ENCODE measurements at places on chromosomes 1 and 21.

DNA sequence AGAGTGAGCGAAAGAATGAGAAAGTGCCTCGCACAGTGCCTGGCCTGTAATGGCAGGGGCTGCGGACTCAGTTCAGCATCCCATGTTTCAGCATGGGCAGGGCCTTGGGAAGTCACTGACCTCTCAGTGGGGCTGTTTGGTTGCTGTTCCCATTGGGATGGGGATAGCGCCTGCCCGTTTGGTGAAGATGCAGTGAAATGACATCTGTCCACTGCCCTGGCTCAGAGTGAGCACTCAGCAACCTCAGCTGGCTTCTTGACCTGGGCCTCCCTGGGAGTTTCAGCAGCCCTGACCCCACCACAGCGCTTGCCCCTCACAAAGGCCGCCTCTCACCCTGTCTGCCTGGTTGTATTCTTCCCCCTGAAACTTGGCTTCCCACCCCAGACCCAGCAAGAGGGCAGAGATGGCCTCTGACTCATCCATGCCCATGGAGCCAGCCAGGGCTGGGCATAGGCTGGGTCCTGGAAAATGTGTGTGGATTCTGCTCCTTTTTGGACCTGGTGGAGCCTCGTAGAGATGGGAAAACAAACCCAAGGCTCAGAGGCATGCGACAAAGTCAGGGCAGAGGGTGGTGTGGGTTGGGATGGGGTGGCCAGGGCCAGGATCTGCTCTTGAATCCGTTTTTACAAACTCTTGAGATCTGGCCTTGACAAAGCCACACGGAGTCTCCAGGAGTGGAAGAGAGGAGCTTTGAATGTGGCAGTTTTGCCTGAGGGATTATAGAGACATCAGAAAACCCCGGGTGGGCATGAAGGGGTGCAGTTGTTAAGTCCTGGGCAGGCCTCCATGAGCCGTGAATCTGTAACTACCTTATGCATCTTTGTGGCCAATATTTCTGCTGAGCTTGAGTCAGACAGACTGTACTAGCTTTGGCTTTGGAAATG is 1.2 kb downstream of the XKR8 start:
- DNase-seq, result no peak

GRCh38 chr1:203544485-203544884 is 50.5 kb downstream of the OPTC start:
- DNase-seq, result no peak

GRCh38 chr1:154697710-154698109 is 89.7 kb upstream of the ADAR start:
- no peak for DNase-seq

- no peak for DNase-seq
Measured at GRCh38 chr1:101295209-101295608, 58.4 kb downstream of the S1PR1 start.

GRCh38 chr1:151689494-151689893 is 27.1 kb downstream of the CELF3 start:
- DNase-seq, result no peak

- no peak for DNase-seq
Measured at GRCh38 chr1:40853885-40854170, 8.3 kb downstream of the CITED4 start.

DNA sequence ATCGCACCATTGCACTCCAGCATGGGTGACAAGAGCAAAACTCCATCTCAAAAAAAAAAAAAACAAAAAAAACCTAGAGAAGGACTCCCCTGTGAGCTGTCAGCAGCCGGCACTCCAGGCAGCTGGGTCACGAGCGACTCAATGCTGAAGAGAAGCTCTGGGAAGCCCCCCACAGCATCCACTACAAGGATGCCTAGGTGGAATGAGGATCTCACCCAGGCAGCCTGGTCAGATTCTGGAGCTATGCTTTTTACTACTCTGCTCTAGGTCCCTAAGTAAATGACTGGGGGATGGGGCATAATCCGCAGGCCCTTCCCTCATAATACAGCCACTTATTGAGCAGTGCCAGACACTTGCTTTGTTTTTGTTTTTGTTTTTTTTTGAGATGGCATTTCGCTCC is 6.6 kb downstream of the BMP8B start:
- DNase-seq, result no peak

DNA sequence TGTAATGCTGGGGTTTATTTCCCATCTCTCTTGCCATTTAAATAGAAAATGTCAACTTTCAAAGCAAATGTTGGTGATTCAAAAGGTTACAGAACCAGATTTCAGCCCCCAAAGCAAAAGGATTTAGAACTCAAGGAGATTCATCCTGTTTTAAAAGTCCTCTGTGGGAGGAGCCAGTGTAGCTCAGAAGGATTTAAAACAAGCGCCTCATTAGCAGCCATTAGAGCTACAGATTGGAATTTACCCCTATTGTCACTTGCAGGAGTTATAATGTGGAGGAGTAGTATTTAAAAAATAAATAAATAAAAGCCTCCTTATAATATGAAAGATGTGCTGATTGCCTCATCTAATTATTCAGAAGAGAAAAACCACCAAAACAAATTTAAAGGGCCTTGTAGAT is 107.8 kb downstream of the LAMC2 start:
- no peak for DNase-seq

DNA sequence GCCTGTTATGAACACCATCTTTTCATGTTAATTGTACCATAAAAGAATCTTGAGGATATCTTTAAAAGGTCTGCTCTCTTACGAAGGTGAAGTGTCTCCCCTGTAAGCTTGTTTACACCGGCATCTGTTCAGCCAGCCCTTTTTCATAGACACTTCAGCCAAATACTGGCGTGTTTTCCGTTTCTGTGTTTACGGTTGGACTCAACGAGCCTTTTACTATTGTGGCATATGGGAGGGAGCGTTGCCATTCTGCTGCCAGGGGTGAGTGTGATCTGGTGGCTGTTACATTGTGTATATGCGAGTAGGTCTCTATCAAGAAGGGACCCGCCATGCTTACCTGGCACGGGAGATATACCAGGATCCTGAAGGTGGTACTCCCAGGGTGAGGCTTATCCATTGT is 433.8 kb downstream of the CAMTA1 start:
- DNase-seq, result no peak

GRCh38 chr1:29557701-29558600 is 321.6 kb downstream of the PTPRU start:
- DNase-seq, result no peak

- DNase-seq, result peak; percentile 67
Measured at GRCh38 chr1:56584910-56585528, 5.7 kb upstream of the PLPP3 start.

DNA sequence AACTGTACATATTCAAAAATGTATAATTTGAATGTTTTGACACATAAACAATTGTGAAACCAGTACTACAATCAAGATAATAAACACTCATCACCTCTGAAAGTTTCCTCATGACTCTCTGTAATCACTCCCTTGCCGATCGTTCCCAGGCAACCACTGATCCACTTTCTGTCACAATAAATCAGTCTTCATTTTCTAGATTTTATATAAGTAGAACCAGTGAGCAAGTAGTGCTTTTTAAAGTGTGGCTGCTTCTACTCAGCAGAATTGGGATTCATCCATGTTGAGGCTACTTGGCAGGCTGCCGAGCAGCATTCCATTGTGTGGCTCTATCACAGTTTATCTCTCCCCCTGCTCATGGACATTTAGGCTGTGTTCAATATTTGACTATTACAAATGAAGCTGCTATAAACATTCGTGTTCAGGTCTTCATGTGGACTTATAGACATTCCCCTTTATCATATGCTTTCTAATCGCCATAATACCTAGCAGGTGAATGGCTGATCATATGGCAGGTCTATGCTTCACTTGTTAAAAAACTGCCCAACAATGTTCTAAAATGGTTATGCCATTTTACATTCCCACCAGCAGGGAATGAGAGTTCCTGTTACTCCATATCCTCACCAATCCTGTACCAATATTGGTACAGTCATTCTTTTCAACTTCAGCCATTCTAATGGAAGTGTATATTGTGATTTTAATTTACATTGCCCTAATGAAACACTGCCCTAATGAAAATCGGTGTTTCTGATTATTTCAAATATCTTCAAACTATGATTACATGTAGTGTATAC is 20.5 kb downstream of the TEX38 start:
- no peak for DNase-seq

DNA sequence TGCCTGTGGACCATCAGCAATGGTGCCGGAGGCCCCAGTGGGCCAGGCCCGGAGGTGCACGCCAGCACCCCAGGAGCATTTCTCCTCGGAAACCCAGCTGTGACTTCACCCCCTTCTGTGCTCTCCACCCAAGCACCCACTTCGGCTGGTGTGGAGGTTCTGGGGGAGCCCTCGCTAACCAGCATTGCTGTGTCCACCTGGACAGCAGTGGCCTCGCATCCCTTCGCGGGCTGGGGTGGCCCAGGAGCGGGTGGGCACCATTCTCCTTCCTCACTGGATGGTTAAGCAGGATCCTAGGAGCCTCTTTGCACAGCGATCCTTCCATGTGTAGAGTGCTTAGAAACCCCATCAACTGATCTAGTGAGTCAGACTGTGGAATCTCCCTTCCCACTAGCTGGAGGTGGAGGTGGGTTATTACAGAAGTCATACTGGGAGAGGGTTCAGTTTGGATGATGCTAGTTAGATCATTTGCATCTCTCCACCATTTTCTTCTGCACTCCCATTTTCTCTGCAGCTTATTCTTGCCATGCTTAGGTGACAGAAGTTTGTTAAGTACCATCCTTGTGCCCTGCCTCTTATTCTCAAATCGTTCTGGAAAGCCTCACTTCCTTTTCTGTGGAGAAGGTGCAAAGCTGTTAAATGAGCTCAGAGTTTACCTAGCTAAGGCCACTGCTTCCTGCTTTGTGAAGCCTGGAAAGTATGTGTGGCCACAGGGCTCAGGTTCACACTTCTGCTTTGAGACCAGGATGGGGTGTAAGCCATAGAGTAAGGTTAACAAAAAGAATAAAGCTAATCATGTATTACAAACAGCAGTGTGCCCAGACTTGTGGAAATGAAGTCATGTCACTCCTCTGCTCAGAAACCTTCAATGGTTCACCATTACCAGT is 32.3 kb downstream of the TBX19 start:
- DNase-seq, result no peak

GRCh38 chr1:91885716-91886506 is at the start of gene TGFBR3:
TGFBR3 (minus strand) TSS chr1:91886151; CDS start chr1:91861531, 24,620 bp downstream.
- peak; percentile 81 for DNase-seq

- DNase-seq, result no peak
Measured at GRCh38 chr1:23984417-23985186, 4.5 kb upstream of the SRSF10 start.

GRCh38 chr1:29499104-29499650 is 262.9 kb downstream of the PTPRU start:
- no peak for DNase-seq

- DNase-seq, result no peak
Measured at GRCh38 chr1:224482619-224483018, 48.0 kb upstream of the WDR26 start.

Data from OCI-M1 (cell line).